ENCODE measurements at places on chromosomes 4 and X.

DNA sequence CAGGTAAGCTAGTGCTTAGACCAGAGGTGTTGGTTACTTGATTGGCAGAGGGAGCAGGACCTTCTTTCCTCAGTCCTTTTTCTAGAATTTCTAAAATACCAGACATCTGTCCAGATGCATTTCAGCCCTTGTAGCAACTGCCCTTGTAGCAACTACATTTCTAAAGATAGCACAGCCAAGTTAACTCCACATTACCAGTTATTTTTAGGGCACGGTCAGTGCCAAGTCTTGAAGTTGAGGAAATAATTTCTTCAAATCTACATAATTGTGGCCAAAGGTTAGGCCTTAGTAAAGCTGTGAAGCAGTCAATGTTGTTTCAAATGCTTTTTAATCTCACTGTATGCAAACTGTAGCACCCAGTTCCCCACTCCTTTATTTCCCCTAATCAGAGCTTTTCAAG, 62.9 kb downstream of the MID1IP1 start:
- no peak for DNase-seq

- DNase-seq, result no peak
These were observed 1727.8 kb downstream of the ARAP2 start for GRCh38 chr4:34516524-34516923.

GRCh38 chrX:115559672-115560071, 1.3 kb upstream of the PLS3 start:
- no peak for DNase-seq

DNA sequence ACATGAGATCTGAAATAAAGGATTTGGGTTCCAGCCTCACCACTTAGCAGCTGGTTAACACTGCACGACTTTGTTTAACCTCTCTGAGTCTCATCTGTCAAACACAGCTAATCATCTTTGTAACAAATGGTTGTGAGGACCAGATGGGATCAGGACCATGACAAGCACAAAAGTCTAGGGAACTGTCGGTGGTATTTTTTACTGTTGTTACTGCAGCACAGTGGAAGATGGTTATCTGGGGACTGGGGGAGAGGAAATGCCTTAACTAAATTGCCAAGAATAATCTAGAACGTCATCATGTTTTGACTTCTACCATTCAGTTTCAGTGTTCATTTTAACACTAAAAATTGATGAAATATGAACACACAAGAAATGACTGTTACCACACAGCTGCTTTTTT, 99.5 kb downstream of the ADGRA3 start:
- no peak for DNase-seq

GRCh38 chr4:76856243-76857073, 41.5 kb downstream of the SOWAHB start:
- DNase-seq, result peak; percentile 17

- no peak for DNase-seq
These were observed 409.1 kb upstream of the SPANXN4 start for GRCh38 chrX:142616636-142617035.
